ENCODE measurements at places on chromosomes 6 and 20.

- peak; percentile 30 for DNase-seq
Measured at GRCh38 chr6:117555882-117556498, 46.3 kb downstream of the GOPC start.

DNA sequence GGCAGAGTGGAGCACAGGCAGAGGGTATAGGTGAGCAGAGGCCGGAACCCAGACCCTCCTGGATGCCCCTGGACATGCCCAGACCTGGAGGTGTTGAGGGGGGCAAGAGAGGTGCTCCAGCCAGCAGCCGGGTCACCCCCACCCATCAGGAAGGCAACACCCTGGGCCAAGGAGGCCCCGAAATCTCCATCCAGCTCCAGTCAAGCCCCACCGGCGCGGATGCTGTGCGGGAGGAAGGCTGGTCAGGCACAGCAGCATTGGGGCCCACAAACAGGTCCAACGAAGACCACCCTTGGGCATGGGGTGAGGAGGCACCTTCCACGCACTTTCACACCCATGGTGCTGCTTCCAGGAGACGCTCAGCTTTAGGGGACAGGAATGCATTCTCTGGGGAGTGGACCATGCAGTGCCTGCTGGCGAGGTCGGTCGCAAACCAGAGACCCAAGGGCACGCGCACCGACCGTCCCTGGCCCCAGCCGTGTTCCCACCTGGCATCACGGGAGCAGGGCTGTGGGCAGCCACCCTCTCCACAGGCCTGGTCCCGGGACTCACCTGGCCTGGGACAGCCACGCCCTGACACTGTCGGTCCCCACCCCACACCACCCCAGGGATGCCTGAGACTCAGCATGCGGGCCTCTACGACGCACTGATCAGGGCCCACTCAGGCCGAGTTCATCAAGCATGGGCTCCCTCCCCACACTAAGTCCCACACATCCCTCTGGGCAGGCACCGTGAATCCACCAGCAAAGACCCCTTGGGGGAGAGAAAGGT, 43.6 kb upstream of the ZBP1 start:
- DNase-seq, result no peak

DNA sequence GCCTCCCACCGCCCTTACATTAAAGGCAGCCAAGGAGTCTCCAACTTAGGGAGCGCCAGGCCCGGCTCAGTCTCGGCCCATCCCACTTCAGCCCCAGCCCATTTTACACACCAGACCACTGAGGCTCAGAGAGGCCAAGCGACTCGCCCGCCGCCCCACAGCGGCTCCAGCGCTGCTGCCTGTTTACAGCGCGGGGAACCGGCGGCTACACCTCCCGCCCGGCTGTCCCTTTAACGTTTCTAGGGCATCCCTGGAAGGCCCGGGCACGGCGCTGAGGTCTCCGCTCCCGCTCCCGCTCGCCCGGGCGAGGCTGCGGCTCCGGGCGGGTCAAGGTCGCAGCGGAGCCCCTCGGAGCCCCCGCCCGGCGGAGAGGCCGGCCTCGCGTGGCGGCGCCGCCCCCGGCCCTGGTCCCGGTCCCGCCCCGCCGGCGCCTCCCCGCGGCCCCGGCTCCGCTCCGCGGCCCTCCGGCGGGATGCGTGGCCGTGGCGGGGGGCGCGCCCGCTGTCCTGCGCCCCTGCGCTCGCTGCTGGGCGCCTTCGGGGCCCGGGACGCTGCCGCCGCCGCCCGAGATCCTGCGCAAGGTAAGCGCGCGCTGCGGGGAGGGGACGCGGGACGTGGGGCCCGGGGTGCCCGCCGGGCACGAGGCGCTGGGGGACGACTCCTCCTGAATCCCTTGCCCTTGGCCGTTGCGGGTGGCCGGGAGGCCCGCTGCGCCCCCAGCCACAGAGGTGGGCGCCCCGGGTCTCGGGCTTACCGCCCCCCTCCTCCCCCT, 27.1 kb upstream of the PHACTR3 start:
- no peak for DNase-seq

GRCh38 chr6:15569035-15569995, 93.5 kb downstream of the DTNBP1 start:
- no peak for DNase-seq

DNA sequence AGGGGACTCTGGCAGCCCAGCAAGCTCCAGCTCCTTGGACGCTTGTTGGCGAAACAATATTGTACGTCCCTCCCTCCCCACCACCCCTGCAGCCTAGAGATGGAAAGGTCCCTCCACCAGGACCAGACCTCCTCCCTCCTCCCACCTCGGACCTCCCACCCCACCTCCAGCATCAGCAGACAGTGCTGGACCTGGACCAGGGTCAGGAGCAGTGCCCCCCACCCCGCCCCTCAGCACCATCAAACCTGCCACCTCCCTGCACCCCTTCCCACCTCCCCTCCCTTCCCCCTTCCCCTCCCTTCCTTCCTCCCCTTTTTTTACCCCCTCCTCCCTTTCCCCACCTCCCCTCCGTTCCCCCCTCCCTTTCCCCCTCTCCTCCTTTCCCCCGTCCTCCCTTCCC, 98.4 kb downstream of the TAF4 start:
- no peak for DNase-seq

DNA sequence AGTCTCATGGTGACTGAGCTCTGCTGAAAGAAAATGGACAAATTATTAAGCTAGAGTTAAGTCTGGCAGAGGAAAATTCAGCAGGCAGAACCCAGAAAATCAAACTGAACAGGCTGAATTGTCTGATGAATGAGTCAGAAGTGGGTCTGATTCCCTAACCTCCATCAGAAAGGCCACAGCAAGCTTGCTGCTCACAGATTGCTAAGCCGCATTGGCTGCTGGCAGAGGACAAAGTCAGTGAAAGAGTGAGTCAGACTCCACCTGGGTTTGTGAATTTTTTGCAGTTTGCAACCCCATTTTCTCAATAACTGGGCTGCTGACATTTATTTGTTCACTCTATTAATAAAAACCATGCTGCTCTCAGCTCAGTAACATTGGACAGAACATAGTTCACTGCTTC, 191.3 kb downstream of the EPM2A start:
- no peak for DNase-seq

DNA sequence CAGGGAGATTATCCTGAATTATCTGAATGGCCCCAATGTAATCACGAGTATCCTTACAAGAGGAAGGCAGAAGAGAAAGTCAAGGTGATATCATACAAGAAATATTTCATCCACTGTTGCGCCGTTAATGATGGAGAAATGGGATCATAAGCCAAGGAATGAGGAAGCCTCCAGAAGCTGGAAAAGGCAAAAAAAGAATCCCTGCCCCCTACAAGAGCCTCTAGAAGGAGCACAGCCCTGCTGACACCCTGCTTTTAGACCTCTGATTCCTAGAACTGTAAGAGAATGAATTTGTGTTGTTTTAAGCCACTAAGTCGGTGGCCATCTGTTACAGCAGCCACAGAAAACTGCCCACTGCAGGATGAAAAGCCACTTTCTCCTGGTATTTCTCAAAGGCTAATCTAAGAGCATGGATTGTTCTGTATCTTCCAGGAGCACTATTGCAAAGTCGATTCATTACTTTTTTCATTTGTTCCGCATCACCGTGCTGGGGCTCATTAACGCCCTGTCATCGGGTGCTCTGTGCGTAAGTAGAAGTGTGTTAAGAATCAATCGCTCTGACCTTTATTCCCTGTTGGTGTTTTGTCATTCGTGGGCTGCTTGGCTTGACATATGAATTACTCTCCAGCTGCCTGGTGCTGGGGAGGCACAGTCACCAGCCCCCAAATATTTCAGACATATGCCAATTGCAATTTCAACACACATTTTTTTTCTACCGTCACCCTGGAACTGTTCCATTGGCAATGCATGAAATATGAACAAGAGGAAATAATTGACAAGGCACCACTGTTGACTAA, 117.0 kb downstream of the PCSK2 start:
- DNase-seq, result no peak

- no peak for DNase-seq
Measured at GRCh38 chr6:2035046-2035445, 210.4 kb downstream of the GMDS start.

DNA sequence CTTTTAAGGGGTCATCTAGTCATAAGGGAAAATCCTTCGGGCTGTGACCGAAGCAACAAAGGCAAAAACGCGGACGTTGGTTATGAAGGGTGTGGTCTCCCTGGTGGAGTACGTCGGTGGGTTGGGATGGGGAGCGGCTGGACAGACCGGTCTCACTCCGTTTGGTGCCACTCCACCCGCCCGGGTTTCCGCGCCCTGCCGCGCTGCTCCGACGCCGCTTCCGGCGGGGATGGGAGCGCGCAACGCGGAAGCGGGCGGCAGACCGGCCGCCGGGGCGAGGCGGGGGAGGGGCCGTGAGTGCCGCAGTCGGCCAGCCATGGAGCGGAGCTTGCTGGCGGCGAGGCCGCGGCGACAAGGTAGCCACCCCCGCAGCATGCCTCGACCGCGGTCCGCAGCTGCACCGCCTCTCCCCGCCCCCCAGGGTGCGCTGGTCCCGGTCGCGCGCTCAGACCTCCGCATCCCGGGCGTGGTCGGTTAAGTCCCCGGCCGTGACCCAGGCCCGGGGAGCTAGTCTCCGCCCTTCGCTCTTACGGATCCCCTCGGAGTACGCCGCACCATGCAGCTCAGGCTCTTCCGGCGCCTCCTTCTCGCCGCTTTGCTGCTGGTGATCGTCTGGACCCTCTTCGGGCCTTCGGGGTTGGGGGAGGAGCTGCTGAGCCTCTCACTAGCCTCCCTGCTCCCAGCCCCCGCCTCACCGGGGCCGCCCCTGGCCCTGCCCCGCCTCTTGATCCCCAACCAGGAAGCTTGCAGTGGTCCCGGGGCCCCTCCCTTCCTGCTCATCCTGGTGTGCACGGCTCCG, at the start of gene B3GALT4:
TSS of gene B3GALT4 (plus strand) at position 260 of the 799 bp plus-strand sequence. CDS start at position 557, 297 bp downstream.
- DNase-seq, result no peak

DNA sequence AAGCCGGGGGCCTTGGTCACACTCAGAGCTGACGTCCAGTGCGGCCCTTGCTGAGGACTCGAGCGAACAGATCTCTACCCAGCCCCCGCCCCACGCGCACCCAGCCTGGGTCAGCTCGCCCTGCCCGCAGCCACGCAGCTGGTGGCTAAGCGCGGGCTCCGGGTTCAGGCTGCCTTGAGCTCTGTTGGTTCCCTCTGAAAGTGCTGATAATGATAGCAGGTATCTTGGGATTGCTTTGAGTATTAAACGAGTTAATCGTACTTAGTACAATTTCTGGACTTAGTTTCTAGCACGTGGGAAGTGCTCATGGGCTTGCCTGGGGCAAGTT, 88.1 kb upstream of the TGM3 start:
- no peak for DNase-seq

DNA sequence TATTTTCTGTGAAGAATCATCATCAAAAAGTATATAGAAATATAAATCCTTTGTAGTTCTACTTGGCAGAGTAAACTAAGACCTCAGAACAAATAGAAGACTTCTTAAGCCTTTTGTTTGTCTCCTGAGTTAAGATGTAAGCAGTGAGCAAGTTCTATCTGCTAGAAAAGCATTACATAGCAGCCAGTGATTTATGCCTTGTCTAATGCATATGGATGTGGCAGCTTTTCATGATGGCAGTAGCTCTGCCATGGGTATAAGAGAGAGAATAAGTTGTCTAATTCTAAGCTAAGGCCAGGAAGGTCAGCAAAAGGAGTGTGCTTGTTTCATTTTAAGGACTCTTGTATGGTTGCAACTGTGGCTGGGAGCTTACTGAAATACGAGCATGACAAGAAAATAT, 920.2 kb downstream of the GRIK2 start:
- no peak for DNase-seq

GRCh38 chr20:19070681-19071445, 141.6 kb upstream of the SLC24A3 start:
- DNase-seq, result no peak

- no peak for DNase-seq
Measured at GRCh38 chr6:31723245-31723979, at the start of gene MPIG6B. Gene MPIG6B, plus strand, starts transcription at chr6:31723373. Its CDS starts 11 bp downstream, at chr6:31723384.

DNA sequence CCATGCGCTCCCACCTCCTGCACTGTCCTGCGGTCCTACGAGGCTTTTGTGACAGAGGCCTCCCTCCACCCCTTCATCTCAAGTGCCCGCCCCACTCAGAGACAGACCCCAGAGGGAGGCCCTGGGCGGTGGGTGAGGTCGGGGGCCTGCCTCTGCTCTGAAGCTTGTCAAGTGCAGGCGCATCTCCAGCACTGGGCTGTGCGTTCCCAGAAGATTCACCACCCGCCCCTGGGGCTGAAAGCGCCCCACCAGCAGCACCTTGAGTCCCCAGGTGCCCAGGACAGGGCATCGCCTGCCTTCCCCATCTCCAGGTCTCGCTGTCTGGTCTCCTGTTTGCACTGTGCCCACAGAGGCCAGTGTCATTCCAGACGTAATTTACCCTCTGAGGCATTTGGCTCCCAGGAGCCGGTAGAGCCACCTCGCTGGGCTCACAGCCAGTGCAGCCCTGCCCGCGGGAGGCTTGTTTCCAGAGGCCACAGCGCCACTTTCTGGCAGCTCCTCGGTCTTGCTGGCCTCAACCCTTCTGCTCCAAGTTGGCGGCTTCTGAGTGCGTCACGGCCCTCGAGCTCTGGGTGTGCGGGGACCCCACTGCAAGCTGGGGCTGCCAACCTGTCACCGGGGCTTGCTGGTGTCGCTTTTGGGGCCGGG, 191.1 kb downstream of the TAF4 start:
- DNase-seq, result no peak

DNA sequence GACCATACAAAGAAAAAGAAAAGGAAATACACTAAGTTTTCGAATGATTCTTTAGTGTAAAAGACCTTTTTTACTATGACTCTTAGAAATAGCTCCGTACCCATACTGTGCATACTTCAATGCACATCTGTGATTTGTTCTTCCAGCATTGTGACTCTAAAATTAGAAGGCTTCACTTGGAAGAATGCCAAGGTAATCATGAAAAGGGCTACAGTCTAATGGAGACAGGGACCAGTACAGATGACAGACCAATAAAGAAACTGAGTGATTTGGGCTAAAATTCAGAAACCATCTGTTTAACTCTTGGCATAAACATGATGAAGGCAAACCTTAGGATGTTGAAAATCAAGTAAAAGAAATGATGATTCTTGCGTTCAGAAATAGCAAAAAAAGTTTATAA, 46.3 kb downstream of the CYP39A1 start:
- DNase-seq, result no peak

DNA sequence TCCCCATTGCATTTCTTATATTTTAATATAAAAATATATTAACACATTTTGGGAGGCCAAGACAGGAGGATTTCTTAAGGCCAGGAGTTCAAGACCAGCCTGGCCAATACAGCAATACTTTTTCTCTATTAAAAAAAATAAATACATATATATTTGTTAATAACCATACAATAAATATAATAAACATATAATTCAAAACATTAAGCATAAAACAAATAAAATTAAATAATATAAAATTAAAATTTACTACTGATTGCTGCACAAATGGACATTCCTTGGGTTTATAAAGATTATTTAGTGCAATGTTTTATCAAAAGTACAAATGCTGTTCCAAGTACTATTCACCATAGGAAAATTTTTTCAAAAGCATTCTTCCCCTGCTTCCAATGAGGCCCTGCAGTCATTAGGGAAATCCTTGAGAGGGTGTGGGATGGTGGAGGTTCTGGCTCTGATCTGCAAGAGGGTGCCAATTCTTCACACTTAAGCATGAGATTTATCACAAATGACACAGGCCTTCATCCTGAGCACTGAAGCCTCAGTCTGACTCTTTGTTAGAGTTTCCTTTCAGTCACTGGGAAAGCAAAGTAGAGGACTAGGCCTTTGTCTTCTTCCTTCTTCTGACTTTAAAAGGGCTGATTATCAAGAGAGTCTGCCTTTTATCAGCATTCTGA, 596.7 kb downstream of the EPM2A start:
- DNase-seq, result no peak
